ENCODE measurements at places on chromosomes 6 and 20.

- DNase-seq, result no peak
Observed at GRCh38 chr20:1185316-1185741, 548 bp upstream of the TMEM74B start.

GRCh38 chr6:166630462-166630861 is 3.4 kb upstream of the RPS6KA2 start:
- no peak for DNase-seq

GRCh38 chr6:122673343-122673961 is 63.2 kb downstream of the PKIB start:
- DNase-seq, result no peak

GRCh38 chr6:124928851-124929250 is 33.4 kb upstream of the RNF217 start:
- no peak for DNase-seq

- DNase-seq, result no peak
Observed at GRCh38 chr6:89297695-89298351, 17.3 kb downstream of the GABRR2 start.

DNA sequence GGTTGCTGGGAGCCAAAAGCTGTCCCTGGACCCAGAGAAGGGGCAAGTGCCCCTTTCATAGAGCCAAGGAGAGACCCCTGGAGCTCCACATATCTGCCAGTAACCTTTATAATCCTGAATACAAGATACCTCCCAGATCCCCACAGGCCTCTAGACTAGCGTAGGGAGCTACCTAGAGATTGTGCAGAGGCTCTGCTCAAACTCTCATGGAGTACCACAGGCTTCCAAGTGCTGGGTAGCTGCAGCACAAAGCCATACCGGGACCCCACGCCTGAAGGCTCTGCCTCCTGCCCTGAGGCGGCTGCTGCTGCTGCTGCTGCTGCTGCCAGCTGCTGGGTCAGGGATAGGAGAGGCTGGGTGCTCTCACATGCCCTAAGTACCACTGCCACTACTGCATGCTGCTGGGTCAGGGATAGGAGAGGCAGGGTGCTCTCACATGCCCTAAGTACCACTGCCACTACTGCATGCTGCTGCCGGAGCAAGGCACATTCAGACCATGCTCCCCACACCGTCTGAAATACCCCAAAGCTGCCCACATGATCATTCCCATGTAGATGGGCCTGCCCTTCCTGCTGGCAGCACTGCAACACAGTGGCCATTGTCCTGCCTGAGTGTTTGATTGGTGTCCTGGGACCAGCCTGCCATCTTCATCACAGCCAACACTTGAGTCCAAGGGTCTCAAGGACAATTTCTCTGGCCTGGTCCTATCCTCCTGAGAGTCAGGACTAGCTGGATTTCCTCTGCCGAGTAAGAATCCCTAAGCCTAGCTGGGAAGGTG is 1434.3 kb upstream of the ADGRB3 start:
- DNase-seq, result no peak

GRCh38 chr6:145360865-145361264 is 374.5 kb downstream of the EPM2A start:
- no peak for DNase-seq

DNA sequence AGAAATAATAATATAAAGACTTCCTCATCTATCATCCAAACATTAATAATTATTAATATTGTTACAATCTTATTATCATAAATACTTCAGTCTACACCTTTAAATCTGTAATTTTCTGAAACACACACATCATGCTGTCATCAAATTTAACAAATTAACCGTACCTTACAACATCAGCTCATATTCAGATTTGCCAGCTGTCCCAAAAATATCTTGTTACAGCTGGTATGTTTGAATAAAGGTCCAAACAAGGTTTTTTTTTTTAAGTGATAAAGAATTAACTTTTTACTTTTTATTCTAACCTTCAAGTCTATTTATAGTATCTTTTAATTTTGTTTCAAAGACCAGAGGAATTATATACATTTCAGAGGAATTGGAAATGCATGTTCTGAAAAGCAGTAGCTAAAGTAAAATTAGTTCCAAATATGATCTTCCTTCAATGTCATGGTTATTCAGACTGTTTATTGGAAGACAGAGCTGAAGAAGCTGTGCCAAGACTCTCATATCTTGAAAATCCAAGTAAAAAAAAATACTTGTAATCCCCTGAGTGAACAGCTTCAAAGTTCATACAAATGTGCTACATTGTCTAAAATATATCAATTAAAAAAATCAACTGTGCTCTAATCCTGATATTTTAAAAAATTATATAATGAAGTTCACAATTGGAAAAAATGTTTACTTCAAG is 161.7 kb upstream of the BMP5 start:
- no peak for DNase-seq

GRCh38 chr6:95364016-95364604 is 213.2 kb upstream of the MANEA start:
- peak; percentile 4 for DNase-seq

DNA sequence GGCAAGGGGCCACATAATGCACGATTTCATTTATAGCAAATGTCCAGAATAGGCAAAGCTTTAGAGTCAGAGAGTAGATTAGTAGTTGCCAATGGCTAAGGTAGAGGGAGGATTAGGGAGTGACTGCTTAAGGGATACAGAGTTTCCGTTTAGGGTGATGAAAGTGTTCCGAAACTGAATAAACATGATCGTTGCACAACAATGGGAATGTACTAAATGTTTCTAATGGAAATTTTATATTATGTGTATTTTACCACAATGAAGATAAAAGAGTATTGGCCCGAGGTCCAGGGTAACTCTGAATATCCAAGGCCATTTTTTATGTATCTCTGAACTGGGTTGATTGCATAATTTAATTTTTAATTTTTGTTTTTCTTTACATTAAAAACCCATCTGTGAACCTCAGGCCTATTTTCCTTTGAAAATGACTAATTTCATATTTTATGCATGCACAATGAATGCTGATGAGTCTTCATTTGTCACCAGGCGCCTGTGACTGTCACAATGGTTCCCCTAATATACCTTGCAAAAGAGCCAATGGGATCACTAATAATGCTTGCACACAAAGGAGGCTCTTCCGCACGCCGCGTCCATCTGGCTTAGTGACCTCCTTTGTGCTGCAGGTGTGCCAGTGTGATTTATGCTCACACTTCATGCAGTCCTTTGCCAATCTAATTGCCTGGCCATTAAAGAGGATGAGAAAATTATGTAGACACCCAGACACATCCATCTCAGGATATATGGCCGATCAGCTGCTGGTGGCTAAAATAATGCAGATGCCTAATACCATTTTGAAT is 612.5 kb downstream of the CDH26 start:
- DNase-seq, result no peak

DNA sequence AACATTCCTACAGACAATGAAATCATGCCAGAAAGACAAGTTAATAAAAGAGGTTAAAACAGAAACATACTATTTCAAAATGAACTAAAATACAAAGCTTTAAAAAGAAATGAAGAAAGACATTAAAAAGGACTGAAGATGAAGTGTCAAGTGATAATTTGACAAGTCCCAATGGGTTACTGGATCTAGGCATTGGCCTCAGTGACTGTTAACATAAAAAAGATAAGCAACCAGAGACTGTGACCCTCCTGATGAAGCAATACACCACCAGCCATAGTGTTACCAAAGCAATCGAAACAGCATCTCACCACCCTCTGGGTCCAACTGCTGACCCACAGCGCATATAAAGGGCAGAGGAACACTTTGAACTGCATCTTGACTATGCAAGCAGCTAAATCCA is 130.3 kb downstream of the FIG4 start:
- no peak for DNase-seq

GRCh38 chr6:128275030-128275429 is 245.4 kb downstream of the PTPRK start:
- DNase-seq, result no peak

DNA sequence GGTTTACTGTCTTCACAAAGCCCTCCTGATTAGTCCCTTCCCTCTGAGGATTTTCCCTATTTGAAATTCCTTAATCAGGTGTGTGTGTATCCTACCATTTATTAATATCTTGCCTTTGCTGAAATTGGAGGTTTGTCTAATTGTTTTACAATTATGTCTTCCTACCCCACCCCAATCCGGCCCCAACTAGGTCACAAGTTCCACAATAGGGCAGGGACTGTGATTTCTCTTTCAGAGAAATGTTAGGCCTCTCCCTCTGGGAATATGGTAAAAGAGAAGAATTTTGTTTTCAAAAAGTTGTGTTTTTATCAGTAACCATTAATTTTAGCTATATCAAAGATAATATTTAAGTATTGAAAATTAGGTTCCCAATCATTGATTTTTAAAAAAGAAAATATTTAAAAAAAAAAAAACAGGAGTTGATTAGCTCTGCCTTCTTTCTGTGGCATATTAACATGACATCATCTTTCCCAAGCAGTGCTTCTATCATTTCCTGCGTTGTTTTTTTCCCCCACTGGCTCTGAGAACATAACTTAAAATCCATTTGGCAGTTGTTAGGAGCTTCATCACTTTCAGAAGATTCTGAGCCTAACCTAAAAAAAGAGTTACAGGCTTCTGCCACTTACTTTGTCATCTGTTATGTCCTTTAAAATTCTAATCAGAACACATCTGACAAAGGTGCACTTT is 36.1 kb downstream of the BLOC1S5 start:
- no peak for DNase-seq

- peak; percentile 41 for DNase-seq
Observed at GRCh38 chr6:27871924-27872638, 40.1 kb downstream of the OR2B2 start.

DNA sequence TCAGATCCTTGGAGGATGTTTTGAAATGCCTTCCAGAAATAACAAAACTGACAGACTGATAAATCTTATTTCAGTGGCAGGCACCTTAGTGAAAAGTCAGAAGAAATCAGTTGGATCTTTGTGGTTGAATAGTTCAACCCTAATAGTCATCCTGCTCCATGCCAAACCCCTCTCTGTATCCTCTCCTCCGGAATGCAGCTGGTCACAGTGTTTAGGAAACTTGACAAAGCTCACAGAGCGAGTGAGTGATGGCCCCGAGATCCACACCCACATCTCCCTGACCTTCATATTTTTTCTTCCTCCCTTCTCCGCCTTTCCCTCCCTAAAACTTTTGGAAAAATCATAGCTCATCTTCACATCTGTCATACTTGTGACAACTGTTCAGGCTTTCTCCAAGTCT is 464.8 kb upstream of the CDH4 start:
- DNase-seq, result no peak

DNA sequence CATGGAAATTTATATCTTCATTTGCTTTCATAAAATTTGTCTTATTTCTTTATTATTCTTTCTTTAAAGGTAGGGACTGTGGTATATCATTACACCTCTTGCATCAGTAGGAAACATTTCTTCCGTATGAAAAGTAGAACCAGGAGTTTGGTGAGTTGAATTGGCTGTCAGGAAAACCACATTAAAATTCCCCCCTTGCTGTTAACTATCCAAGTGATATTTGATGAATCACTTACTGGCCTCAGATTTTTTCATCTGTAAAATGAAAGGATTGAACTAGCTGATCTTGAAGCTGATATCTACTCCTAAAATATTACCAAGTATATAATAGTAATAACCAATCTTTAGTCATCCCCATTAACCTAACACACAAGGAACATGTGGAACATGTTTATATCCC is 460.9 kb downstream of the GJA1 start:
- no peak for DNase-seq

GRCh38 chr6:109381747-109382575 is at the start of gene CD164:
Gene CD164 (minus strand): TSS chr6:109382467. CDS start chr6:109382378, 89 bp downstream.
- DNase-seq, result peak; percentile 95

DNA sequence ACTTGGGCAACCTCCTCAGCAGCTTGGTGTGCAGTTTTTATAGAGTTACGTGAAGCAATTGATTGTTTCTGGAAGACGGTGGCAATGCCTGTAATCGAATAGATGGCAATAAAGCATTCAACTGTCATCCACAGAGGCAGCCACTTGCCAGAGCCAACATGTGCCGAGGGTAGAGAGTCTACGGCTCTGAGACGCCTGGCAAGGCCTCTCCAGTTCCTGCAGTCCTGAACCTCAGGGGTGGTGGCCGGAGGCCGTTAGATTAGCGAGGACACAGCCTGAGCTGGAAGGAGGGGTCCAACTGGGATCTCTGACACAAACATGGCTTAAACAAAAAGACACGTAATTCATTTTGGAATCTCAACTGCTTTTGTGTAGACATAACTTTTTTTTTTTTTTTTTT is 775 bp upstream of the TTLL2 start:
- DNase-seq, result no peak

DNA sequence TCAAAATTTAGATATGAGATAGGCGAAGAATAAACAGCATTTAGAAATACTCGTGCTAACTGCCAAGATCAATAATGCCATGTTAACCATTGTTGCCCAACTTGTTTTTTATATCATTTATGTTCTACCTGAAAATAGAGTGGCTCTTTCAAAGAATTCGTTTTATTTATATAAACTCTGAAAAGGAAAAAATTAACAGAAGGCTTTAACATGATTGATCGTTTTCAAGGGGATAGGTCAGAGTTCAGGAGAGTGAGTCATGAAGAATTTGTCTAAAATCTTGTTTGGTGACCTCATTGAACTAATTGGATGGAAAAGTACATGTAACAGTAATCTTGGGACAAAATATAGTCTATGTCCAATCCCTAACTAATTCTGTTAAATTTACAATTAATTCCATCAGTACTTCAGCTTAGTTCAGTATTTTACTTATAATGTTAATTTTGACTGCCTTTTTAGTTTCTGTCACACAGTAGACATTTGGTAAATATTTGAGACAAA is 11.1 kb upstream of the ELOVL2 start:
- DNase-seq, result no peak

DNA sequence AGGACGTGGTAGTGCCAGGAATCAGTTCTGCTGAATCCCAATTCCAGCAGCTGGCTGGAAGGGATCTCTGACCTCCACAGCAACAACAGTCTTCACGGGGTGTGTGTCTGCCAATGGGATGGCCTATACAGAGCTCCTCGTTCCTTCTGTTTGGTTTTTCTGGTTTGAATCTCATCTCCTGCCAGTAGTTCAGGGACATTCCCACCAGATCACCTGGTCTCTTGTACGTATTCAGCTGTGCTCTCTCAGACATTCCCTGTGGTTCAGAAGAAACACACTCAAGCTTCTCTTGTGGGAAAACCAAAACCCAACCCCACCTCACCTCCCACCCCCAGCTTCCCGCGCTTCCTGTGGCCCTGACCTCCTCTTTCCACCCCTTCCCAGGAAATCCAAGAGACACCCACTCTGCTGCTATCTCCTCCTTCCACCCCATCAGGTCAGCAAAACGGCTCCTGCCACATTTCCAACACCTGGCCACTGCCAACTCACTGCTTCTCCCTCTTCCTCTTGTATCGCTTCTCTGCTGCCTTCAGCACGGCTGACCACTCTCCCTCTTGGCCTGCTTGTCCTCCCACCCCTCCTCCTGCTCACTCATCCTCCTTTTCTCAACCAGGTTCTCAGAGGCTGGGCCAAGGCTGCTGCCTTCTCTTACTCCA is 63.3 kb upstream of the PTGIS start:
- no peak for DNase-seq

DNA sequence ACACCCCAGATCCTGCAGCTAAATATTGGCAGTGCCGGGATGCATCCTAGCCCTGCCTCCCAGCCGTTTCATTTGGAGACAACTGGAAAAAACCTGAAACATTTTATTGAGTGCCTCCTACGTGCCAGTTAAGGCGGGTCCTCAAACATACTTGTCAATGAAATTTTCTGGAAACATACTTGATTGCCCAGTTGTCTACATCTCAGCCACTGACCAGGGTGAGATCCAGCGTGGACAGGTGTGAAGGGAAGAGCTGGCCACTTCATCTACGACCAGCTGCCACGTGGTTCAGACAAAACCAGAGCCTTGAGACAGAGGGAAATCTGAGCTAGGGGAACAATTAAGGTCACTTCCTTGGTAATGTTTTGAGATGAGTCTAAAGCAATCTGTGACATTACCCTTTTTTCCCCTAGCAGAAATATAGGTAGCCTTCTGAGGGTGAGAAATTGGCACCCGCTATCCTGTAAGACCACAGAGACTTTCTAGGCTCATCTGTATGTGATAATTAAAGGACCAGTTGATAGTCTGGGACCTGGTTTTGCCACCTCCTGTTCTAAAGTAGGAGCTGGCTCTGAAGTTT is 116.3 kb upstream of the MTHFD1L start:
- DNase-seq, result no peak

Measured in midbrain (tissue), 1 donor.